ENCODE measurements at places on chromosomes 3 and 15.

DNA sequence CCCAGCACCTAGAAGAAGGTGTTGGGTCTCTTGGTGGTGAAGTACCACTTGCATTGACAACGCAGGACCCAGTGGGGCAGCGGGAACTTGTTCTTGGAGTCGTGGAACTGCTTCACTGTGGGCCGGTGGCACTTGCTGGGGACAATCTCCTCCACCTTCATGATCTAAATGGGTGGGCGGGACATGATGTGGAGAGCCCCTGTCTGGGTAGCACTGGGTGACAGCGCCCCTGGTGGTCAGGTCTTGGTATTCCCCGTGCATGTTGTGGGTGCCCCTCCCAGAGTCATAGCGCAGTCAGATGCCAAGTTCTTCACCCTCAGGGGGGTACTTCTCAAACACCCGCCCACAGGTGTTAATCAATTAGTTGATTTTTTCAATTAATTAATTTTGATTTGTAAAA is 60.2 kb downstream of the AGBL1 start:
- DNase-seq, result peak; percentile 18

GRCh38 chr3:121958801-121959200 is 63.2 kb downstream of the ILDR1 start:
- DNase-seq, result no peak

GRCh38 chr3:94935738-94936580 is 873.1 kb downstream of the NSUN3 start:
- no peak for DNase-seq

DNA sequence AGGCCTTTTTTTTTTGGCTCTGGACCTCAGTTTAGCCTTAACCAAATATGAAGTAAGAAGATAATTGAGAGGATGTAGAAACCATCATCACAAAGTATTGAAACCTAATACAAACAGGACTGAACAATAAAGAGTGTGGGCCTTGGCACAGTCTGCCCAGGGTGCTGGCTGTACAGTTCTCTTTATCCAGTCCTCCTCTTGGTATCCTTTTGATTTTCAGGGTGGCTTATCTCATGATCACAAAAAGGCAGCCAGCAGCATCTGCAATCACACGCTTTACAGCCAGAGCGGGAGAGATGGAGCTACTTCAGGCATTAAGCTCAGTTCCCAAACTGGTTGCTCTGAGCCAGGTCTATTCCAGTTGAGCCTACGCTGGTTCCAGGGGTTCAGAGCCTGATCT is 239.7 kb downstream of the RPLP1 start:
- DNase-seq, result no peak

All from stimulated activated CD4-positive, alpha-beta T cell treated with anti-CD3 and anti-CD28 coated beads, Interleukin-1b, Interleukin-23, amount 100 ng/mL, for 48 hours (primary cell).